ENCODE measurements at places on chromosomes 5 and 9. TPM values are rescaled to one million over a fixed set of nuclear protein-coding genes. Genes with fewer than 3 reads are reported as not detected.

Gene CKMT2
- not detected for total RNA-seq

Gene ZDHHC21
- total RNA-seq = 10.5 TPM

Gene SPAAR
- 0.72 TPM for total RNA-seq

- no peak for DNase-seq
These were observed 1.6 kb upstream of the TGFBR1 start for GRCh38 chr9:99103054-99103895.

GRCh38 chr9:113803811-113804589 lies 72.1 kb upstream of the ZNF618 start:
- peak; percentile 26 for DNase-seq

GRCh38 chr9:109806506-109807115 lies 26.6 kb downstream of the PALM2AKAP2 start:
- no peak for DNase-seq

GRCh38 chr5:132266836-132267160 lies 9.3 kb downstream of the PDLIM4 start:
- DNase-seq = no peak

DNA sequence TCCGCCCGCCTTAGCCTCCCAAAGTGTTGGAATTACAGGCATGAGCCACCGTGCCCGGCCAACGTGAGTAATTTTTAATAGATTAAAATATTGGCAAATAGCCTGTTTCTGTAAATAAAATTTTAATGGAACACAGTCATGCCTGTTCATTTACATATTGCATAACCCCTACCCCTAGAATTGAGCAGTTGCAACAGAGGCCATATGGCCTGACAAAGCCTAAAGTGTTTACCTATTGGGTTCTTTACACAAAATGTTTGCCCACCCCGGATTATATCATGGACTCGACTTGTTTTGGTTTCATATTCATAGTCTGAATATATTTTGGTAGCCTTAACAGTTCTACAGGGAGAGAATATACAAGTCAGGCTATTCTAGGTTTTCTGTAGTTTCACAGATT lies 5.3 kb downstream of the NSA2 start:
- DNase-seq = peak; percentile 35

- no peak for DNase-seq
These were observed 36.7 kb downstream of the RNF44 start for GRCh38 chr5:176500511-176500910.

DNA sequence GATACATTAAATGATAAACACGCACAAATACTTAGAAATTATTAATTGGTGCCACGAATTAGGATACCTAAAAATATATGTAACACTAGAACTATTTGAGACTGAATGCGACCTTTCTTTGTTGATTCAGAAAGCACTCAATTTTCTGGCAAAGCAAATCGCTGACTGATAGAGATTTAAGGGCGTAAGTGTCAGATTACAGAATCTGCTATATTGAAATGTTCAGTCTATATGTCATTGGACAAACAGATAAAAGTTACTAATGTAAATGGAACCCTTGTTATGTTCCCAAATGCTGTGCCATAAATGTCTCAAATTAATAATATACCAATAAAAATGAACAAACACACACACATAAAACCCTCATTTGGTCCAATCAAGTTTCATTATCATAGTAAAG lies 137.9 kb downstream of the MPDZ start:
- DNase-seq = no peak

DNA sequence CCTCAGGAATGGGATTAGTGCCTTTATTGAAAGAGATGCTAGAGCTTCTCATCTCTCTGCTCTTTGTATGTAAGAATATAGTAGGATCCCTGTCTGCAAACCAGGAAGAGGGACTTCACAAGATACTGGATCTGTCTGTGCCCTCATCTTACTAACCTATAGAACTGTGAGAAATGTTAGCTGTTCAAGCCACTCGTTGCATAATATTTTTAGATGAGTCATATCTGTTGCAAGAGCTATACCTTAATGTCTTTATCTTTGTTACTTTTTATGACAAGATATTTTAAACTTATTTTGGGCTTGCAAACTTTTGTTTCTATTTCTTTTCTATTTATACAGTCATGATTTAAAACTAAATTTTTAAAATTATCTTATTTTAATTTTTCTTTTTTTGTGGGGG lies 1296.8 kb upstream of the CDH6 start:
- peak; percentile 68 for DNase-seq

DNA sequence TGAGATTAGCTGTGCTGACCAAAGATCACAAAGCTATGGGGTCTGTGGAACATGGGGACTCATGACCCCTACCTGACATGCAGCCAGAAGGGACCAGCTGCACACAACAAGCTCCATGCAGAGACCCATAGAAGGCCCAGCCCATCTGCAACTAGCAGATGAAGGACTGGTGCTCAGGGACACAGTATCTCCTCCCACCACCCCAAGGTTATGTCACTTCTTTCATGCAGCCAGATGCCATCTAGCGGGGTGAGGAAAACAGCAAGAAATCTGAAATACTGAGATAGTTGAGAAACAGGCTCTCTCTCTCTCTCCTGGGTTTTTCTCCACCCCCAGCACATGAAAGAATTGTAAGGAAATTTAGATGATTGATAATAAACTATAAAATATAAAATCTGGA lies 161.3 kb upstream of the DAPK1 start:
- peak; percentile 22 for DNase-seq

- DNase-seq = no peak
These were observed 230.5 kb upstream of the IZUMO3 start for GRCh38 chr9:24776226-24776625.

DNA sequence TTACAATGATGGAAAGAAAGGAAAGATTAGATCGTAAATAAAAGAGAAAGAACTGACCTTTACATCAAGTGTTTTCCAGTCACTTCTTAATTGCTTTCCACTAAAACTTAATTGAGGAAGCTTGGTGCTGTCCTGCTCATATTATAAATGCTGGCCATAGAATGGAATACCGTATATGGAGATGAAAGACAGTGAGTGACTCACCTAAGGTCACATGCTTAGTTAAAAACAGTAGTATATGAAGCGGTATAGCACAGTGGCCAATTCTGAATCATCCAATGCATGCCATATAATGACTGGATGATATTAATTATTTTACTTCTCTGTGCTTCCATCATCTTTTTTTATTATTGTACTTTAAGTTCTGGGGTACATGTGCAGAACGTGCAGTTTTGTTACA lies 482.4 kb upstream of the SGCD start:
- DNase-seq = no peak

Measured in MCF 10A (cell line).